ENCODE measurements at places on chromosomes 11 and 22.
A peak's percentile ranks its signal among the peaks of the same experiment; 100 is the strongest.

GRCh38 chr11:13011466-13012055 is 2.4 kb downstream of the RASSF10 start:
- DNase-seq = no peak

DNA sequence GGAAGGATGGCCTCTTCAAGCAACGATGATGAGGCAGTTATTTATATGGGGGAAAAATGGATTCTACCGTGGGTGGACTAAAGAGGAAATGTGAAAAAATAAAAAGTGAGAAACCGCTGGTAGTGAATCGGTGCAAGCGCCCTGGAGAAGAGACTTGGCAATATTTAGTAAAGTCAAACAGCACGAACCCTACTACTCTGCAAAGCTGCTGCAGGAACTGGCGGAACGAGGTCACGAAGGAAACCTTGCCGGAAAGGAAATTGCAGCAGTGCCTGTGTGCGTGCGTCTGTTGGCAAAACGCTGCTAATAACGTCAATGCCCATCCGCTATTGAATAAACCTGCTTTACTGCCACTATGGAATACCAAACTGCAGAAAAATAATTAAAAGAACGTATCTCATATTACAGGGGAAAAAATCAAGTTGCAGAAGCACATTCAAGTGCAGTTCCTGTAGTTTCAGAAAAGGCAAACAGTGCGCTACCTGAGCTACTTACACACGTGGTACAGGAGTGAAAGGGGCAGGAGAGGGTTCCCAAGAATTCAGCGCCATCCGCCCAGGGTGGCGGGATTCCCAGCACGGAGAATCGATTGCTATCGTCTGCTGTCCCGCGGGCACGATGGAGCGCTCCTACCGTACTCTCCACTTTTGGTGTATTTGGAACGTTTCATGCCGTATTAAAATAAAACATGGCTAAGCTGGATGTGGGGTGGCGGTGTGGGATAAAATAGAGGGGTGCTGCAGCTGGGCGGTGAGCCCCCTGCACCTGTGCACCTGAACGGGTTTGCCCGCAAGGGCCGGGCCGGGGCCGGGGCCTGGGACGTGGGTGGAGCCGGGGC is 585 bp upstream of the NADSYN1 start:
- DNase-seq = peak; percentile 27

- DNase-seq = no peak
Measured at GRCh38 chr11:42528911-42529310, 782.9 kb upstream of the API5 start.

DNA sequence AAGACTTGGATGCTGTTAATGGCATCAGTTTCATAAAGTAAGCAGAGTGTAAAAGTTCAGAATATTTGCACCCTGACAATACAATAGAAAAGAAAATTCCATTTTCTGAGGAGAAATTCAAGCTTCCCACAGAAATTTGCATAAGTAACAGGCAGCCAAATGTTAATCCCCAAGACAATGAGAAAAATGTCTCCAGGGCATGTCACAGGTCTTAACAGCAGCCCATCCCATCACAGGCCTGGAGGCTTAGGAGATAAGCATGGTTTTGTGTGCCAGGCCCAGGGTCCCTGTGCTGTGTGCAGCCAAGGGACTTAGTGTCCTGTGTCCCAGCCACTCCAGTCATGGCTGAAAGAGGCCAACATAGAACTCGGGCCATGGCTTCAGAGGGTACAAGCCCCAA is 347.6 kb downstream of the LUZP2 start:
- DNase-seq = no peak

- no peak for DNase-seq
Measured at GRCh38 chr11:201966-202365, 5.2 kb downstream of the BET1L start.

GRCh38 chr22:36286096-36286957 is 33.4 kb downstream of the APOL1 start:
- DNase-seq = peak; percentile 48

DNA sequence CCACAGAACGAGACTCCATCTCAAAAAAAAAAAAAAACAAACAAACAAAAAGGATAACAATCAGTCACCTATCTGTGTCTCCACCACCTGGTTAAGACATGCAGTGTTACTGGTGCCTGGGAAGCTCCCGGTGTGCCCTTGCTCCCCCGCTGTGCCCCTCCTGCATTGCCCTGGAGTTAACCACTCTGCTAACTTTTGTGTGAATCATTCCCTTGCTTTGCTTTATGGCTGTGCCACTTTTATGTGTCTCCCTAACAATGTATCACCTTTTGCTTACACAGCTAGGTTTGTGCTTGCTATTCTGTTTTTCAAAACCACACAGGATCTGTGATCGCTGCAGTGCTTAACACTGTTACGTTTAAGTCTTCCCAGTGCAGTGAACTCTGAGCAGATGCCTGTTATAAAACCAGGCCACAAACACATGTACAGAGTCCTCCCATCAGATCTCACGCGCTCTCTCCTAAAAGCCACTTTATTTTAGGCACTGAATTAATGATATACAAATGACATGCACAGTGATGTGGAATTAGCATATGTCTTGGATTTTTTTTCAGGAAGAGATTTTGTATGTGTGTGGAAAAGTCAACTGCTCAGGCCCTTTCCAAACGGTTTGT is 69.9 kb downstream of the BUD13 start:
- DNase-seq = no peak

GRCh38 chr22:30307041-30307574 is 17.8 kb upstream of the CASTOR1 start:
- no peak for DNase-seq

- no peak for DNase-seq
Measured at GRCh38 chr22:48926643-48927042, 901.0 kb downstream of the BRD1 start.

DNA sequence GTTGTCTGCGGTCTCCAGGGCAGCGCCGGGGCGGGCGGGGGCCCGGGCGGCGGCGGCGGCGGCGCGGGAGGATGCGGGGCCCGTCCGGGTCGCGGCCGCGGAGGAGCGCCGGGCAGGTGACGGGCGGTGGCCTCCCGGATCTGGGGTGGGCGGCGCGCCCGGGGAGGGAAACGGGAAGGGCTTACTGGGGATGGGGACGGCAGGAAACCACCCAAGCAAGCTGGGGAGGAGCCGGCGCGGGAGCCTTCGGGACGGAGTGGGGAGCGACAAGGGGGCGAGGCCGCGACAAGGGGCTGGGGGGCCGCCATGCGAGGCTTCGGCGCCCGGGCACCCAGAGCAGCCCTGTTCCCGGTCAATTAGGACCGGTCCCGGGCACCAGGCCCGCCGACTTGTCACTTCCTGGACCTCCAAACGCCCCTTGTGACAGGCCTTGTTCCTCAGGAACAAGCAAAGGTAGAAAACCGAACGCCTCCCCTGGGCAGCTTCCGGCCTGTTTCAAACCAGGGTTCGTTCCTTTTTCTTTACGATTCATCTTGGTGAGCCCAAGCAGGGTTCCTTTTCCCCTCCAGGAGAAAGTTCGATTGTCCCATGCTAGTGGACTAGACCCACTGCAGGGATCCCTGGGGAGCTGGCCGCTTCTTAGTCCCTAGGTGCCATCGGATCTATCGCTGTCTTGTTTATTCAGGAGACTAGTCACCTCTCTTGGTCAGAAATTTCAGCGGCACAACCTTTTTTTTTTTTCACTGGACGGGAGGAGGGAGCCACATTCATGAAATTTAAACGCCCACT is 492 bp downstream of the JHY start:
- DNase-seq = peak; percentile 11

DNA sequence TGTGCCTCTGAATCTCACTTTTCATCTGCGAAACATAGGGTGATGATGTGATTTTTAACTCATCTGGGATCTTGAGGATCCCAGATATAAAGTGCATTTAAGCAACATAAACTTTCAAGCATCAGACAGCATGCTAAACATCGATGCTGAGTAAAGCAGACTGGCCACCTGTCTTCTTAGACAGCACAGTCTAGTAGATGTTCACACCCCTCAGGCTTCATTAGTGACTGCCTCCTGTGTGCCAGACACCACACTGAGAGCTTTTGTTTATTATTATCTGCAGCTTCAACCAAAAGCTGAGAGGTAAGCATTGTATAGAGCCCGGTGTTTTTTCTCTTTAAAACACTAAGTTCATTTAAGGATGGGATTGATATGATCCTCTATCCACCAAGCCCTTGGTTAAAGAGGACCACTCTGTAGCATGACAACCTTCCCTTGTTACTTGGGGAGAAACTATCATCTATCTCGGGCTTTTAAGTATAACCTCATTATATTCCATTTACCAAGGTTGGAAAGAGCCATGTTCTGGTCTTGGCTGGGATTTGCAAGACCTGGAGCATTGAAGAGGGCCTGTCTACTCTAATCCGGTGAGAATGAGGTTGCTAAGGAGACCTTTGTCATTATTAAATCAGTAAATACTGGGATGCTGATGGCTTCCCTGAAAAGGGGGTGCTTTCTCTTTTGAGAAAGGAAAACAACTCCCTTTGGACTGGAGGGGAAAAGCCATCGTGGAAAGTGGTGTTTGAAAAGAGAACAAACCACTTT is 114.2 kb upstream of the SEZ6L start:
- no peak for DNase-seq

- DNase-seq = no peak
Measured at GRCh38 chr22:25759825-25760231, 17.8 kb downstream of the MYO18B start.

DNA sequence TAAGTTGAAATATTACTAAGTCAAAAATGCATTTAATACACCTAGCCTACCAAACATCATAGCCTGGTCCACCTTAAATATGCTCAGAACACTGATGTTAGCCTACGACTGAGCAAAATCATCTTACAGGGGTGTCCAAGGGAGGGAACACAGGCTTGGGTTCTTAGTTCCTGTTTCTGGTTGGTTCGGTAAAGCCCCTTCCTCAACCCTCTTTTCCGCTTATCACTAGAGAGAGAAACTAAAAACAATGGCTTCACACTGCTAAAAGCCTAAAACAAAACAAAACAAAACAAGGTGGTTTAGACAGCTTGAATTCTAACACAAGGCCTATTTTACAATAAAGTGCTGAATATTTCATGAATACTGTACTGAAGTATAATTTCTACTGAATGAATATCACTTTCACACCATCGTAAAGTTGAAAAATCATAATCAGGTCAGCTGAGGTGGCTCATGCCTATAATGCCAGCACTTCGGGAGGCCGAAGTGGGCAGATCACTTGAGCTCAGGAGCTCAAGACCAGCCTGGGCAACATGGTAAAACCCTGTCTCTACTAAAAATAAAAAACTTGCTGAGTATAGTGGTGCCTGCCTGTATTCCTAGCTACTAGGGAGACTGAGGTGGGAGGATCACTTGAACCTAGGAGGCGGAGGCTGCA is 118.0 kb downstream of the SIK3 start:
- DNase-seq = no peak

DNA sequence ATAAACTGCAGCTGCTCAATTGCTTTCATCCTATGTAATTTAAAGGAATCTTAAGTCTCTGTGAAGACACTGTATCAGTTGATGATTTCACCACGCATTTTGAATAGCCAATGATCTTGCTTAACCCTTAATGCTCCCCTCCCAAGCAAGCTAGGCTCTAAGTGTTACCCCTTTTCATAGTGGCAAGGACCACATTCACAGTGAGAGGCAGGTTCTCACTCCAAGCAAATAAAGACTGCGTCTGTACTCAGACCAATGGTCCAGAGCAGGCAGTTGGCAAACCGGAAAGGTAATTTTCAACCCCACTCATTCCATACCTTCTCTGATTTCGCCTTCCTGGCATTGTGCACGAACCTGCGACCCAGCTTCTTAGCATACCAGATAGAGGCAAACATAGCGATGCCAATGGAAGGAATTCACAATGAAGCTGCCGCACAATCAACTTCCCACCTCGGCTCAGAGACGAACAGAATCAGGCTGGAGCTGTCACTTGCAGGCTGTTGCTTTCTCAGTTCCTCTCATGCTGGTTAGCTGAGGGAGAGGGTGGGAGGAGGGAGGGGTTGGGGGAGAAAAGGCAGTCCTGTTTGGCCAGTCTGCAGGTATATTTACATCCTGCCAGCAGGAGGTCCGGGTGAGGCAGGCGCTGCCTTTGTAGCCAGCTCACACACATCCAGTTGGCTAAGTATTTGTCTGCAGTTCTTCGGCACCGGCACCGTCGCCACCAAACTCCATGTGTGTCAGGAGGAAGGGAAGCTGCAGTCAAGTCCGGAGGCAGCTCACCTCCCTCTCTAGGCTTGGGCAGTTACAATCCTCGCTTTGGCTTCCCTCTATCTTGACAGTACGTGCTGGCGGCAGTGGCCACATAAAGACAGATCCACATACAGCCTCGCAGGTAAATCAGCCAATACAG is 1151.2 kb upstream of the CCDC90B start:
- no peak for DNase-seq

- DNase-seq = peak; percentile 73
Measured at GRCh38 chr11:117986981-117987574, 884 bp downstream of the IL10RA start.

DNA sequence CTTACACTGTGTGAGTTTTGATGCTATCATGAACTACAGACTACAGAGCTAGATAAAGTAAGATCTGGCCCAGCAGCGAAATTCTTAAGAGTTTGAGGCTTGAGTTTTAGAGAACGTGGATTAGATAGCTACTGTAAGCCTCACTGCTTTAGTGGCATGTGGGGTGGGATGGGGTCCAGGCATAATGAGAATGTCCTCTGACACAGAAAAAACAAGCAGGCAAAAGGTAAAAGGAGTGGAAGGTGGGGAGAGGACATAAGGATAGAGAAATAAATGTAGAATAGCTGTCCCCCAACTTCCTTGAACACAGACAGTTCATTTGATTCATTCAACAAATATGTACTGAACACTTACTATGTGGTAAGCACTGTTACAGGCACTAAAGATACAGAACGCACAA is 324.5 kb upstream of the PITPNB start:
- no peak for DNase-seq

- no peak for DNase-seq
Measured at GRCh38 chr11:13038366-13038765, 29.2 kb downstream of the RASSF10 start.

GRCh38 chr11:46363031-46363407 is 15.8 kb downstream of the DGKZ start:
- DNase-seq = no peak

GRCh38 chr22:46589141-46589748 is 30.9 kb upstream of the GRAMD4 start:
- no peak for DNase-seq

DNA sequence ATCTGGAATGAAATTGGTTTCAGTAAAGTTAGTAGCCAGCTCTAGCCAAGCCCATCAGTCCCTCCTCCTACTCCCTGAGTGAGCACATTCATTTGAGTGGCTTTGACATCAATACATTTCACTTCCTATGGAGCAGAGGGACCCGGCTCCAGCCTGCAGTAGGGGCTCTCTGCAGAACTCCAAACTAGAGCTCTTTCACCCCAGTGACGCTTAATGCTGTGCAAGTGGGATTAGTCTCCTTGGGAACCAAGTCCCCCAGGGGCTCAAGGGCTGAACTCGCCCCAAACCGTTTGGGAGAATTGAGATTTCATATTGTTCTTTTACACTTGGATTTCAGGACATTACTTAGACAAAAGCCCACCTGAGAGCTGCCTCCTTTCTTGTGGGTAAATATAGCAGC is 4.4 kb upstream of the FAM181B start:
- no peak for DNase-seq

All from stimulated activated CD4-positive, alpha-beta T cell treated with anti-CD3 and anti-CD28 coated beads, Interleukin-4, amount 100 ng/mL, for 4 hours (primary cell).